NCI-H1417 (cell line): ENCODE measurements at places on chromosomes 2 and 18.

- DNase-seq = no peak
These were observed 340.6 kb downstream of the DYSF start for GRCh38 chr2:71793926-71794325.

DNA sequence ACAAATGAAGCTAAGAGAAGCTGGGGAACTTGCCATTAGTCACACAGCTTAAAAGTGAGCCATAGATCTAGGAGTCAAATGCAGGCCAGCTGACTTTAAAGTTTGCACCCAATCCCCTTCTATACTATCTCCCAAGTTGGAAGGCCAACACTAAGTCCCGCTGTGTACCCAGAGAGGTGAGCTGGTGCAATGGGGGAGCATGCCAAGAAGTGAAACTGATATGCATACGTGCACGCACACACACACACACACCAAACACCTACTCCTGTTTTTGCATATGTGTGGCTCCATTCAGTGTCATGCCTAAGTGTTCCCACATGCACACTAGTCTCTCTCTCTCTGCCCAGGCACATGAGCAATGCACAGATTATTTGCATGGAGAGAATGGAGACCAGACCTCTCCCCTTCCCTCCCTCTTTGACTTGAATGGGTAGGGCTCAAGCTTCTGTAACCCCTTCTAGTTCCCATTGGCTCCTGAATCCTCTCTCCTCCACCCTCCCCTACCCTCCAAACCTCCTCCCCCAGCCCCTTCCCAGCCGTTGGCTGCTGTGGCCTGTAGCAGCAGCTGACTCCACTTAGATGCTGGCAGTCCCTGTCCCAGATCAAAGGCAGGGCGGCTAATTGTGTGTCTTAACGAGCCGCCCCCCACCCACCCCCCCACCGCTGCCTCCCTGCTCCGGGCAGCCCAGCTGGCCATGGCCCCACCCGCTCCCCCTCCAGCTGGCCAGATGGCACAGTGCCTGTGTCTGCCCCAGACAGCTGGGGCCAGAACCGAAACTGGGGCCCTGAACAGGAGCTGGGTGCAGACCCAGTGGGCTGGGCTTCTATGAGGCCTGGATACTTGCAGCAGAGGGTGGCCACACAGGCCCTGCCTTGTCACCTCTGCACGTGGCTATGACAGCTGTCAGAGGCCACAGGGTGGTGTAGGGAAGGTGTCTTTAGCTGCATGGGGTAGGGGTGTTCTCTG is 5.6 kb downstream of the WNT10A start:
- DNase-seq = peak; percentile 50

DNA sequence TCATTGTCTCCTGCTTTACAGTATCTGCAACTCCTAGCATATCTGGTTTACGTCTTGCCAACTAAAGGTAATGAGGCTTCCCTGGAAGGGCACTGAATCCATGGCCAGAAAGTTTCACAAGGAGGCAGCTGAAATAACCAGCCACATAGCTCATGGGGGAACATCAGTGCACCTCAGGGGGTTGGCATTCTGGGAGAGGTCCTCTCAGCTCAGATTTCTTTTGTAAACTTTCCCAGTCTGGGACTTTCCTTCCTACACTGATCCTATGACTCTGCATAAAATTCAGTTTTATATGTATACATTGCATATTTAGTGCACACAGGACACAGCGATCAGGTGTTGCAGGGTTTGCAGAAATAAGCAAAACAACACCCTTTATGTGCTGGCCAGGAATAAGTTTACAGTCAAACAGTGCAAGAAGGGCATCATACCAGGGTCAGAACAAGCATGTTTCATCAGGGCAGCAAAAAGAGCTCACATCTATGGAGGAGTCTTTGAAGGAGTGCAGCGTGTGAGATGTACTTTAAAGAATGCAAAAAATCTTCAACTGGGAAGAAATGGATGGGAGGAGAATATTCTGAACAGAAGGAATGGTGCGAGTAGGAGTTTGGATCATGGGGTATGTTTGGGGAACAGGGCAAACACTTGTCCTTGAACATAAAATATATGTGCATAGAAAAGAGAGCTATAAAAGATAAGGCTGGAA is 240.6 kb upstream of the RAB12 start:
- DNase-seq = no peak

GRCh38 chr2:74205113-74205512 is 6.7 kb downstream of the MTHFD2 start:
- DNase-seq = no peak

- DNase-seq = no peak
These were observed 652.0 kb downstream of the DCC start for GRCh38 chr18:52992041-52992440.

DNA sequence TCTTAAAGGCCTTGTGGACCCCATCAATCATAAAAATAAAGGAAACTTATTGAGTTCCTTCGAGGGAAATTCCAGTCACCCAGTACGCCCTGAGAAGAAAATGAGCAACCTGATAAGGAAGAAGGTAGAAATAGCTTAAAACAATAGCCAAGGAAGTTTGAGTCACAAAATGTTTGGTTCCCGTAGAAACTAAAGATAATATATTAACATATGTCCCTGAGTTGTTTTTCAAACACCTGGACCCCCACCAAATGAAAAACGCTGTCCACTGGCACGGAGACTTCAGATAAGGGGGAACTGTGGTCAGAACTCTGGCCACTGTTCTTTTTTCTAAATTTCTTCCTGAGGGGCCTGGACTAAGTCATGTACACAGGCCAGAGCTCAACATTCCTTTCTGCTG is 669.1 kb downstream of the ADCYAP1 start:
- DNase-seq = no peak

- no peak for DNase-seq
These were observed 135.1 kb upstream of the TFPI start for GRCh38 chr2:187689372-187689771.

DNA sequence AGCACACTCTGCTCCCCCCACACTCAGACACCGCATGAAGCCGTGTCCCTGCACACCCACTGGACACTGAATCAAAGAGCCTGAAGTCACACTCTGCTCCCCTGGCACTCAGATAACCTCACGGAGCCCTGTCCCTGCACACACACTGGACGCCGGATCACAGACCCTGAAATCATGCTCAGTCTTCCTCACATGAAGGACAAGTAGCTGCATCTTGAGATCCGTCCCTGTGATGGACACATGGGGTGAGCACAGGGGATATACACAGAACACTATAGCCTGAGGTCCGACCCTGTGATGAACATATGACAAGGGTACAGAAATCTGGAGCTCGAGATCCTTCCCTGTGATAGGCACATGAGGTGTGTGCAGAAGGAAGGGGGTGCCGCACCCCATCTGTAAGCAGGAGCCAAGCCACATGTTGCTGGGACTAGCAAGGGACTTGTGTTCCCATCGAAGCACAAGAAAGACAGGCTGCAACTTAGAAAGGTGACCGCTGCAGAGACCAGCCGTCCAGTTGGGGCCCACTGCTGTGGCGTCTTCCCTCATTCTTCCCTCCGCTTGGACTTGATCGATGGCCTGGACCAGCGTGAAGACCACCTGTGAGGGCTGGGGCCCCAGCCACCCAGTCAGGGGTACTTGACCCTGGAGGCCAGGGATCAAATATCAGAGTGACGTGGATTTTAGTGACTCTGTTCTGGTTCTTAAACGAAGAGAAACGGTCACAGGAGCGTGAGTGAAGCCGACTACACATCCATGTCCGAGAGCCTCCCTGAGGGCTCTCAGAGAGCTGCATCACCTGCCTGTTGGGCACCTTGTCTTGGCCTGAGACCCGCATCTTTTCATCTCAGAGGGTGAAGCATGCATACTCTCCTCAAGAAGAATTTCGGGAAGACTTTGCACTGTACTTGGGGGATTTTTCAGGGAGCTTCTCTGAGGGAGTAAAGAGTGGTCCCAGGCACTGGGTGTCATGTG is 391.7 kb upstream of the SALL3 start:
- no peak for DNase-seq

GRCh38 chr2:47174733-47175361 is 19.7 kb upstream of the STPG4 start:
- peak; percentile 79 for DNase-seq
